ENCODE measurements at places on chromosomes 7 and 10.

DNA sequence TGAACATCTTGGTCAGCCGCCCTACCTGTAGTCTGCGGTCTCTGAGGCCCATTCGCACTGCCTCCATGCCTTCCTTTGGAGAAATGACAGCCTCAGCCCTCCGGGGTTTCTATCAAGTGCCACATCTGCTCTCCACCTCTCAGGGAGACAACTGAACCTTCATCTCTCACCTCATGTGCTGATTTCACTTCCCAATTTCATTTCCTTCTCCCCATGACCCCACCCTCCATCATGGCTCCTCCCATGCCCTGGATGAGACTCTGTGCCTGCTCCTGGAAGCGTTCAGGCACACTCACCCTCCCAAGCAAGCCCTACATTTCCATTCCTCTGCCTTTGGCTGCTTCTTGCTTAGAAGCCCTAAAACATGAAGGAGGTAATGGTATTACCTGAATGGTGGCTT is 7.8 kb upstream of the SCD start:
- DNase-seq: no peak

- DNase-seq: no peak
Observed at GRCh38 chr7:1059200-1060091, 15.1 kb downstream of the GPR146 start.

DNA sequence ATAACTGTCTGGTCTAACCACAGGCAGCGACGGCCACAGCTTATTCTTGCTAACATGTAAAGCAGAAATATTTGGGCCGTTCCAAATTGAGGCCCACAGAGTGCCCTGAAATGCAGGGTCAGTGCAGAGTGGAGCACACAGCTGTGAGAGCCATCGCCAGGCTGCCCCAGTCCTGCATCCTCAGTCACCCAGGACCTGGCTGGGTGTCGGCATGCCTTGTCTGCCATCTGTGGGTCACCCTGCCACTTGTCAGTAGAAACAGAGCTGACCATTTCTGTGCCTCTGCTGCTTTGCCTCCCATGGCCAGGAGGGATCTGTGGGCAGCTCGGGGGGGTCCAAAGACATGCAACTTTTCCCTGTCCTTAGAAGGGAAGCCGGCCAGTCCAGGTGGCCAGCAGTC is 57.3 kb upstream of the BTBD16 start:
- DNase-seq: no peak

DNA sequence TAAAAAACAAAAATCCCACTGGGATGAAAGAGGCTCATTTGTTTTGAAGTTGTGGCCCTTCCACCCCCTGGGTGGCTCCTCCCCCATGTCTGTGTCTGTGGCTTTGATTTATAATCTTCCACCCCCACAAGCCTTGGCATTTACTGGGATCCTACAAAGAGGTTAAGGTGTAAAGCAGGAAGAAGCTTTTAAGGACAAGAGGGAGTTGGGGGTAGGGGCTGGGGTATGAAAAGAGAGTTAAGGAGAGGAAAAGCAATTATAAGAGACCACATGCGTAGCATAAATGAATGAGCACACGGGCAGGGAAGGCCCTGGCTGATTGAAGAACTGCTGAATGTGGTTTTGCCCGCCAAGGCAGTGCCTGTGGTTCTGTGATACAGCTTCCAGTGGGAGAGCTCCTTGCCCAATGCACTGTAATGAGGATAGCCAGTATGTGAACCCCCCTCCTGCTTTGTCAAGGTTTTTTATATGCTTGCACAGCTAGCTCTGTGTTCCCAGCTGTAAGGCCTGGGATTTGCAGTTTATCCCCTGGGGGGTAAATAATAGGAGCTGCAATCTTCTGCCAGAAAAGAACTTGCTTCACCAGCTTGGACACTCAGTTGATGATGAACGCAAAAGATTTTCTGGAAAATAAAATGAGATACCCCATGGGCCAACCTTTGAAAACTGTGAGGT is 34.7 kb upstream of the KMT2E start:
- no peak for DNase-seq

- no peak for DNase-seq
Observed at GRCh38 chr7:47254081-47254977, 327.6 kb downstream of the TNS3 start.

GRCh38 chr7:28625432-28625831 is 213.1 kb downstream of the CREB5 start:
- no peak for DNase-seq

DNA sequence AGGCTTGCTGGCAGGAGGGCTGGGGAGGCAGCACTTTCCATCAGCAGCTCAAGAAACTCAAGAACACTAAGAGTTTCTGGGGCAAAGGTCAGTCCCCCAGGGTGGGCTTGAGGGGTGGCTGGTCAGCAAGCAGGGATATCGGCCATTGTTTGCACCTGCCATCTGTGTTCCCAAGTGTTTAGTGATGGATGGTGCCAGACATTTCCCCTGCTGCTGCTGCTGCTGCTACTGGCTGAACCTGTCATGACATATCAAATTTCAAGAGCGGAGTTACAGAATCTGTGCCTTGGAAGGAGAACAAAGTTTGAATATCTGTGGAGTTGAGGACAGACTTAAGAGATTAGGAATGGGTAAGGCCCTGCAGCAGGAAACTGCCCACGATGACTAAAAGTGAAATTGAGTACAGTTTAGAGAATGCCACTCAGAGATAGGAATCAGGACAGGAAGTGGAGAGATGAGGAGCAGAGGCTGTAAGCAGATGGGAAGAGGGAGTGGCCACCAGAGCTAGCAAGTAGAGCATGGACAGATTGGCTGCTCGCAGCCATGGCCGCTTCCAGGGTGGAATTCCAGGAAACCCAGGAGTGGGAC is 39.2 kb upstream of the PPP1R3C start:
- DNase-seq: no peak

- no peak for DNase-seq
Observed at GRCh38 chr7:111339006-111339405, 223.3 kb downstream of the IMMP2L start.

DNA sequence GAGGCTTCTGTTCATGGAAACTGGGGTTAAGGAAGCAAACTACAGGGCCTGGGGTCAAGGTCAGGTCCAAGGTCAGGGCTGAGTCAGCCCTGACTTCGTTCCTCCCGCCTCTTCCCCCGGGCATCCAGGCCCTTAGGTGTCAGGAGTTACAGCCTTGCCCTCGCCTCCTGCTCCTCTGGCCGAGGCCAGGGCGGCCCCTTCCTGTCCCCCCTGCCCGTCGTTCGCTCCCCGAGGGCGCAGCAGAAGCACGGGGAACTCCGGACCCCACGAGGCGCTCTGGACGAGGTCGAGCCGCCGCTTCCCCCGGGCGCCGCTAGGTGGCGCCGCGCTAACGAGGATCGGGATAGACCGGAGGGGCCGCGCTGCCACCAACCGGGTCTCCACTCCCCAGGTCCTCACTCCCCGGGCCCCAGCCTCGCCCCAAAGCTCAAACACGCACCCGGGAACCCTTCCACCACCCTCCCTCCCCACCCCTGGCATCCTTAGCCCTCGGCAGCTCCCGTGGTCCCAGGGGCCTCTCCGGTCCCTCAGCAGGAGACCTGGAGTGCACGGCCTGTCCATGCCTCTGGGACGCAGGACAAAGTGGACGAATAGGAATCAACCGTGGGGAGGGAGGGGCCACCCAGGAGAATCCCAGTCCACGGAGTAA is 59.2 kb upstream of the MYL10 start:
- DNase-seq: no peak

DNA sequence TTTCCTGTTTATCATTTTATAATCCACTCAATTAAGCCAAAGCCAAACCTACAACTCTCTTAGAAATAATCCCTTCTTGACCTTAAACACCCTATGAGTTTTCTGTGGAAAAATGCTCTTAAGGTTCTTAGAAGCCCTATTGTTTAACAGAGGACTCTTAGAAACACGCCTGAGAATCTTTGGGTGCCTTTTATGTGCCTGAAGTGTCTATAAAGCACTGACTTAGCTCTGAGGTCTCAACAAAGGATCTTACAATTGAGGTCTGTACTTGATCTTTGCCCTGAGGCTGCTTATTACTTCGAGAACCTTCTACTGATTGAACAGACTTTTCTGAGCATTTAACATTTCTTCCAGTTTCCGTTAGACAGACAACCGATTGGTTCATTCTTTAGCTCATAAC is 353.3 kb upstream of the SORCS1 start:
- no peak for DNase-seq

GRCh38 chr10:50603151-50603850 is 20.5 kb downstream of the SGMS1 start:
- no peak for DNase-seq

- DNase-seq: peak; percentile 35
Observed at GRCh38 chr7:135317676-135318325, 84.2 kb downstream of the STRA8 start.

GRCh38 chr10:29692121-29692539 is 57.4 kb upstream of the SVIL start:
- DNase-seq: no peak

DNA sequence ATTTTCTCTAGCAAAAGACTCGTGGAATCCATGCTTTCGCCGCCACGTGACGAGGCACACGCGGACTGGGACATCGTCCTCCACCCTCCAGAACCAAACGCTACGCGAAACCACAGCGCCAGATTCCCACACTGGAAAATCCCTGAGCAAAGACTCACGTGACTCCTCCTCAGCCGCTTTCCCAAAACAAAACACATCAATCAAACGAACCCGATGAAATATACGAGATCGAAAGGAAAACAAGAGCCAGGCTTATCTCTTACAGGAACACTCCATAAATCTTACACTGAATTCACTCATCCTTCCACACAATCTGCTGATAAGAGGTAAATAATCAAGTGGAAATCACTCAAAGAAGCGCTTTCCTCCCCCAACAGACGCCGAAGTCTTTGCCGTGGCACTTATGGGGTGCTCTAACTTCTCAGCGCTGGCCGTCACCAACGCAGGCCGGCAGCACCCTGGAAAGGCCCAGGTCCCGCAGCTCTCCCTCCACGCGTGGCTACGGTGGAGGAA is 23.8 kb downstream of the DIP2C start:
- no peak for DNase-seq

GRCh38 chr7:17364671-17365070 is 66.2 kb downstream of the AHR start:
- no peak for DNase-seq

- DNase-seq: no peak
Observed at GRCh38 chr7:105088456-105088855, 74.5 kb downstream of the KMT2E start.

- no peak for DNase-seq
Observed at GRCh38 chr7:105826143-105826542, 50.3 kb downstream of the ATXN7L1 start.

GRCh38 chr10:103853428-103854264 is 1.7 kb downstream of the SH3PXD2A start:
- DNase-seq: no peak

DNA sequence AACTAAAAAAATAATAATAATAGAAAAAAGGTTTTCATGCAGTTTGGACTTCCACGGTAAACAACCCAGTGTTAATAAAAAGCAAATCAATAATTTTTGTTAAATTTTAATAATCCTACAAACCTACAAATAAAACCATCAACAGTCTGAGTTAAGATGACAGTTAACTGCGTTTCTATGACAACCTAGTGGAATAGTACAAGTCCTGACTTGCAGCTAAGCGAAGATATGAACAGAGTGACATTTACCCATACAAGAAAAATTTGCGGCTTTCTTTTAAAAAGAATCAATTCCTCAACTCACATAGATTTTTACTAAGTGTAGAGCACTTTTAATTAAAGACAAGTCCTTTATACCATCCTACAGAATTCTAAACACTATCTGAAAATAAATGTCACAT is 35.6 kb downstream of the VPS41 start:
- DNase-seq: no peak

GRCh38 chr7:25842201-25842733 is 309.7 kb upstream of the NFE2L3 start:
- no peak for DNase-seq

DNA sequence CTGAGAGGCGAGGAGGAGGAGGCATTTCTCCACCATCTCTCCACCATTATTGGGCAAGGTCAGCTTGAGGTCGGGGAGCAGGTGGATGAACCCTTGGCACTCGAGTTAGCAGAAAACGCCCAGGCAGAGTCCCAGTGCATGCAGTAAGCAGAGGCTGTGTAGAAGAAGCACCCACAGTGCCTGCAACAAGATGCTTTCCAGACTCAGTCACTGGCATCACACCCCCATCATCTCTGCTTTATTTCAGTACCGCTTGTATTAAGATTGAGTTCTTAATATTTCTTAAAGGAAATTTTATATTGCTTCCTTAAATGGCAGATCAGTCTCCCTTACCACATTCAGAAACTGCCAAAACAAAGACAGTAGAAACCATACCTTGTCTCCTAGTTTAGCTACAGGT is 122.3 kb upstream of the PPIF start:
- DNase-seq: no peak

- DNase-seq: no peak
Observed at GRCh38 chr10:121556455-121556854, 41.8 kb downstream of the FGFR2 start.

- DNase-seq: no peak
Observed at GRCh38 chr10:100810091-100810834, 64.9 kb downstream of the PAX2 start.

- DNase-seq: no peak
Observed at GRCh38 chr7:77714195-77714594, 17.9 kb downstream of the RSBN1L start.

DNA sequence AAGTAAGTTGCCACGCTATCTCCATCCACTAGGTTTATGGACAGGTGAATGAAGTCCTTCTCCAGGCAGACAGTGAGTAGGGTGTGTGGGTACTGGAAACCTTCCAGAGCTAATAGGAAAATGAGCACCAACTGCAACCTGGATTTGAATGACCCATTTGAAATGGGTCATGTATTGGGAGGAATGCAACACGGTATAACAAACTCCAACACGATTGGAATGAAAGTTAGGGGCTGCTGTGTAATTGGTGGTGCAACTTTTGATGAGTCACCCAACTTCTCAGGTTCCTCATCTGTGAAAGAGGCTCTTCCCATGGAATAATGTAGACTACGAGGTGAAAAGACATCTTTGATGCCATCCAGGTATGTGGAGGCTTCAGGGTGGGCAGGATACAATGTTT is 241.4 kb upstream of the PODXL start:
- no peak for DNase-seq

DNA sequence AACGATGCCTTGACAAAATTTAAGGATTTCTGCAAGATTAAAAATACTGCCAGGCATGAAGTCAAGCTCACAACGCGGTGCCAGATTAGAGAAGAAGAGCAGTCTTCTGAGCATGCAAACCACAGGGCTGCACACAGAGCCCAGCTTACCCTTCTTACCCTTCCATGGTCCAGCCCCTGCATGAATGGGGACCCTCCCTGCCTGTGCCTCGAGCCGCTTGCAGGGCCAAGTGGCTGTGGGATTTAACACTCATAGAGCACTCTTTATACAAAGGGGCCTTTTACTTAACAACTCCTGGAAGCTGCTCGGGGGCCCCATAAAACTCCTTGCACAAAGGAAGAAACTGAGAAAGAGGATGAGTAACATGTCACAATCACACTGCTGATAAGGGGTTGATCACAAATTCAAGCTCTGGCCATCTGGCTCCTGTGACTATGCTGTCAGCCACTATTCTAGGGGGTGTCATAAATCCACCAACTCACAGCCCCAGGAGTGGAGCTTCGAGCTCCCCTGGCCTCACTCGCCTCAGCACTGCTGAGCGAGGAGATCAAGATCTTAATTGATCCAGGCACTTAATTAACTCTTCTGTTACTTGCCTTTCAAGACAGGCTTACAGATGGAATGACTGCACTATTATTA is 514.8 kb downstream of the TNS3 start:
- no peak for DNase-seq

All from kidney epithelial cell (primary cell).